Common myeloid progenitor, CD34-positive (primary cell): ENCODE measurements at places on chromosomes 3 and 15.
A peak's percentile ranks its signal among the peaks of the same experiment; 100 is the strongest.

GRCh38 chr3:194031867-194032635, 103.9 kb upstream of the HES1 start:
- DNase-seq: no peak

DNA sequence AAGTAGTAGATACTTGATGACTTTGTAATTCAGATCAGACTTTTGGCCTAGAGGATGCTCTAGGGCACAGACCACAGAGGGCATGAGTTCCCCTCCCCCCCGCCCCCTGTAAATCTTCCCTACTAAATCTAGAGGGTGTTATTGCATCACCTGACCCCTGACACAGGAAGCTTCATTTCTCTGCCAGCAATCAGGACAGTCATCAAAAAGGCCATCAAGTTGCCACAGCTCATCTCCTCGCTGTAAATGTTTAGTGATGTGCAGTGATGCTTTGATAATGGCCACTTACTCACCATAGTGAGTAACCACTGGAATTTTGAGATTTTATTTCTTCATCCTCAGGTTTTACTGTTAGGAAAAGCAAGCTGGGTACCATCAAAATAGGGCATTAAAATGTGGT, 289.2 kb upstream of the CHRM5 start:
- DNase-seq: no peak

DNA sequence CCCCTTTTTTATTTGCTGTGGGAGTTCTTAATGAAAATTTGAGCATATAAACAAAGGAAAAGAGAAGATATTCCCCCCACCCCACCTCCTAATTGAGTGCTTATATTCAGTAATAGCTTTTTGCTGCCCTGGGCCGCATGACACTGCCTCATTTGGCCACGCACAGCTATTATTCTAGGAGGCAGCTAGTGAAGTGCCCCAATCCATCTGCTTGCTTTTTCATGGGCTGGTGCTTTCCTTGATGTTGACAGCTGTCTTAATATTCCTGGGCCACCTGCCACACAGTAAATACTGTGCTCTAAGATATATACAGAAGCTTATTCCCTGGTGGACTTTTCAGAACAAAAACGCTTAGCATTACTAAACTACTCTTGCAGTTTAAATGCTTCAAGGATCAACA, 3.8 kb upstream of the CRYBG3 start:
- no peak for DNase-seq

- peak; percentile 30 for DNase-seq
These were observed 79.5 kb upstream of the UMPS start for GRCh38 chr3:124650798-124651197.

DNA sequence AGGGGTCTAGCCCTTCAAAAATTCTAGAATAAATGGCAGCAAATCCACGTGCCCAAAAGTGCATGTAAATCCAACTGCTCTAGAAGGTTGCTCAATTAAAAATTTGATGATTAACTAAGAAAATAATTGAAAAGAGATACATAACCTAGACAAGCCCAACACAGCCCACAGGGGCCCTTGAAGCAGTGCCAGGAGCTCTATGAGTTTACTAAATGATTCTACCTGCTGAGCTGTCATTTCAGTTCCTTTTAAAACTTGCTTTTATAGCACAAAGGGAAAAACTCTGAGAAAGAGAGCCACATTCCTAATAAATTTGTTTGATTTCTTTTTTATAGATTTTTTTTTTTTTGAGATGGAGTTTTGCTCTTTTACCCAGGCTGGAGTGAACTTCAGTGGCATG, 38.9 kb upstream of the GNB5 start:
- DNase-seq: no peak

GRCh38 chr3:129684270-129684669, 77.8 kb upstream of the PLXND1 start:
- DNase-seq: no peak

- no peak for DNase-seq
These were observed 1.7 kb downstream of the SLMAP start for GRCh38 chr3:57757642-57758297.

DNA sequence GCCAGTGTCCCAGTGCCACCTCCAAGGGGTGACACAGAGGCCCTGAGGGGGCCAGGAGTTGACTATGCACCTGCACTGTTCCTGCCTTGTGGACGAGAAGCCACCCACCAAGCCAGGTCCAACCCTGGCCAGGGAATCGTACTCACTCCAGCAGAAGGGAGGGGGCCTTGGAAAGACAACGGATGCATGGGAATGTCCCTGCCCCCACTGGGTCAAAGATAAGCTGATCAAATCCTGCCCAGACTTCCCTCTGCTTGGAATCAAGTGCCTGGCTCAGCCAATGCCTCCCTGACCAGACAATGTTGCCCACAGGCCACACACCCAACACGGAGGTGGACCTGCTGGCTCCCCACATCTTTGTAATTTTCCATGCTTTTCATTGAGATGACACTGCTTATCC, 23.9 kb downstream of the CACNA2D2 start:
- no peak for DNase-seq

DNA sequence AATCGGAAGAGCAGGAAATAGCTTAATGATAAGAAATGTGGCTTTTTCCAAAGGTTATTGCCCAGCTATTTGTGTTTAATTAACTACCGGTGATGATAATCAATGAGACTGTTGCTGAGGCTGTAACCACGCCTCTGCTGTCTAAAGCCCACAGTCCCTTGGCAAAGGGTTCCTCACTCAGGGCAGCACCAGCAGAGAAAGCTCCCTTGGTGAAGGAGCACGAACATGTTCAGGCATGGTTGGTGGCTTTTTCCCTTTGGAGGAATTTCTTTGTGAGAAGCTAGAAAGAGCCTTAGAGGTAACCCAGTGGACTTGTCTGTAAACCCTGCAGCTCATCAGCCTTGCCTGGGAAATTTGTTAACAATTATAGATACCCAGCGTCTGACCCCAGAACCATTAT, 7.5 kb upstream of the ST6GAL1 start:
- no peak for DNase-seq

GRCh38 chr15:69762373-69763148, 309.9 kb downstream of the RPLP1 start:
- no peak for DNase-seq

- no peak for DNase-seq
These were observed 536 bp downstream of the SEC61A1 start for GRCh38 chr3:128052595-128053351.

DNA sequence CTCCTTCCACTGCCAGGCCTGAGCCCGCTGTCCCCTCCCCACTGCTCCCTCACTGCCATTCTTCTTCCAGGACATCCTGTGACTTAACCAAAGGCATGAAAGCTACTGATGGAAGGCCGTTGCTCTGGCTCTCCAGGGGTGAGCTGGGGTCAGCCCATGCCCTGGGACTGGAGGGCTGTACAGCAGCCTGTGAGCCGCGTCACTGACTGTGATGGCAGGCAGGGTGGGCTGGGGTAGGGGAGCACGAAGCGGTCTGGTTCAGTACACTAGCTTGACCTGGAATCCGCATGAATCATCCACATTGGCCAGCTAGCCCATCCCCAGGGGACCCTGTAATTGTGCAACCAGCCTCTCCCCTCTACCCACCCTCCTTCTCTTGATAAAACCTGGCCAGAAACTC, 30.8 kb downstream of the CORO2B start:
- DNase-seq: no peak

GRCh38 chr15:80414546-80415357, 10.6 kb downstream of the ARNT2 start:
- DNase-seq: no peak

- no peak for DNase-seq
These were observed 66.8 kb downstream of the ABTB1 start for GRCh38 chr3:127739347-127740135.

DNA sequence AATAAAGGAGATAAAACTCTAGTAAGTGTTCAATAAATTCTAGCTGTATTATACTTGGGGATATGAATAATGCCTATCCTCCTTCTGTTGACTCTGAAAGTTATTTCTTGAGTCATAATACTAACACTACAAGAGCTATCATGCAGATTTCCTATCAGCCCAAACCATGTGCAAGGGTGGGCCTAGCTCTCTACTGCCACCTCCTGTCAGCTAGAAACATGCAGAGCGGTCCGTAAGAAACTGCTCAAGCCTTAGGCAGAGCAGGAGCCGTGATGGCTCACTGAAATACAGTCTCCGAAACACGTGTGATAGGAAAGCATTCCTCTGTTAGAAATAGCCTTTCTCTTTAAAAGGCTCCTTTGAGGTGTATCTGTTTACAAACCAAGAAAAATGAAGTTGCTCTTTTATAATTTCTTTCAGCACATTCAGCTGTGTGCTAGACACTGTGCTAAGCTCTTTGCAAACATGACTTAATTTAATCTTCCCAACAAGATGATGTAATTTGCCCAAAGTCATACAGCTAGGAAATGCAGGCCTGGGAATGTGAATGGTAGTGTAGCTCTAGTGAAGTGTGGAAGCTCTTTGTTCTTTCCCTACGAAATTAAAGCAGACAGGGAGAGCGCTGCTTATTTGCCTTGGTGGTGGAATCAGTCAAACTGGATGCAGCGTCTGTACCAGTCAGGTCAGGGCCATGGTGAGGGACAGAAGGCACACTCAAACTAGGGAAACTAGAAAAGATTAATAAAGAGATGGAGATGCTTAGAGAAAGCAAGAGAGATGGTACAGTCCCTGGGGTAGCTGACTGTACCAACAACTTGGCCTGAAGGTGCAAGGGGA, 43.1 kb downstream of the MTHFS start:
- peak; percentile 85 for DNase-seq

DNA sequence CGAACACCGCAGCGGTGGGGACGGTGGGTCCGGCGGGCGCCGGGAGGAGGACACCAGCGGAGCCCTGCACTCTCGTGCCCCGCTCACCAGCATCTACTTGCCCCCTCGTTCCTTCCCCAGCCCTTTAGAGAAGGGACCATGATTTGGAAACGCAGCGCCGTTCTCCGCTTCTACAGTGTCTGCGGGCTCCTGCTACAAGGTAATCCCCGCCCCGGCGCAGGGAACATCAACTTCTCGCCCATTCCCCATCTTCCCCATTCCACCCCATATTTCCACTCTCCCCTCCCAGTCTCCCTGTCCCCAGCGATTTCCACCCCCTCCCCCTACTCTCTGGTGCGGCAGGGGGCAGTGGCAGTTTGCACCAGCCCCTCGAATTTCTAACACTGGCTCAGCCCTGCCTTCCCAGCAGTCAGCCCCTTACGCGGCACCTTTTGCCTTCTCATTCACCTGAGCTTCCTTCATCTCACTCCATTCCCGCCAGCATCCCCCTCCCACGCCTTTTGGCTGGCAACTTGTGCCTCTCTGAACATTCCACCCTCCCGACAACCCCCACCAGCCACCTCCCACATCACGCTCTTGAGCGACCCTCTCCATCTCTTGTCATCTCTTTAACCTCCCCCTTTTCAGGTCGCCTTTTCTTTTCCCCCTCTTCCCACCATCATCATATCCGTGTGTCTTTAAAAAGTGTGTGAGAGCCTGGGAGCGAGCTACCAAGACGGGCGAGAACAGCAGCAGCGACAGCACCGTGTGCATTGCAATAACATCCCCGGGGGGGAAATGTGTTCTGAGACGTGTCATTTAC, 882 bp downstream of the CADM2 start:
- no peak for DNase-seq

- DNase-seq: no peak
These were observed 62.0 kb downstream of the TMCC1 start for GRCh38 chr3:129831503-129831902.

DNA sequence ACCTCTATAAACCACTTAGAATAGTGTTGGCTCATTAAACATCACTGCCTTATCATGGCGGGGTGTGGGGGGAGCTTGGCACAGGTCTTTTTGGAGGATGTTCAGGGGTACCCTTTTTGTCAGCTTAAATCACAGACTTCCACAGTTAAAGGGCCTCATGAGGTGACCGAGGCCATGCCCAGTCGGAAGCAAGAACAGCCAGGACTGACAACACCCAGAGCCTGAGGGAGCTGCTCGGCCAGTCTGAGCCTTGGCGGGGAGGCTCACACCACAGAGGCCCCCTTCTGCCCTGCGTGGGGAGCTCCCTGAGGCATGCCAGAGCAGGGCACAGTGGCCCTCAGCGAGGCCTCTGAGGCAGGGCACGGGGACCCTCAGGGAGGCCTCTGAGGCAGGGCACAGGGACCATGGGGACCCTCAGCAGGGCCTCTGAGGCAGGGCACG, 49.5 kb downstream of the UMPS start:
- no peak for DNase-seq

DNA sequence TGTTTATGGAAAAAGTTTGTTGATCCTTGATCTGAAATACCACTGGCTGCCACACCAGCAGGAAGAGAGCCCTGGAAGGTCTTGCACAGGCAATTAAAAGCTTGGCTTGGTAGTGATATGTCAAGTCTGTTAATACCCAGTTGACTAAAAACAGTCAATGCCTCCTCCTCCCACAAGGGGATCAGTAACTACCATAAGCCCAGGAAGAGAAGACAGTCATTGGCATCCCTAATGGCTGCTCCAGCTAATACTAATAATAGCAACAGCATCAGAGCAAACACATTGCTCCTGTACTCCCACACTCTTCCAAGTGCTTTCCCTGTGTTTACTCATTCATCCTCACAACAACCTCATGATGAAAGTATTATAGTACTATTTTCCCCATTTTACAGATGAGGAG, 528.6 kb downstream of the TAFA4 start:
- DNase-seq: no peak

DNA sequence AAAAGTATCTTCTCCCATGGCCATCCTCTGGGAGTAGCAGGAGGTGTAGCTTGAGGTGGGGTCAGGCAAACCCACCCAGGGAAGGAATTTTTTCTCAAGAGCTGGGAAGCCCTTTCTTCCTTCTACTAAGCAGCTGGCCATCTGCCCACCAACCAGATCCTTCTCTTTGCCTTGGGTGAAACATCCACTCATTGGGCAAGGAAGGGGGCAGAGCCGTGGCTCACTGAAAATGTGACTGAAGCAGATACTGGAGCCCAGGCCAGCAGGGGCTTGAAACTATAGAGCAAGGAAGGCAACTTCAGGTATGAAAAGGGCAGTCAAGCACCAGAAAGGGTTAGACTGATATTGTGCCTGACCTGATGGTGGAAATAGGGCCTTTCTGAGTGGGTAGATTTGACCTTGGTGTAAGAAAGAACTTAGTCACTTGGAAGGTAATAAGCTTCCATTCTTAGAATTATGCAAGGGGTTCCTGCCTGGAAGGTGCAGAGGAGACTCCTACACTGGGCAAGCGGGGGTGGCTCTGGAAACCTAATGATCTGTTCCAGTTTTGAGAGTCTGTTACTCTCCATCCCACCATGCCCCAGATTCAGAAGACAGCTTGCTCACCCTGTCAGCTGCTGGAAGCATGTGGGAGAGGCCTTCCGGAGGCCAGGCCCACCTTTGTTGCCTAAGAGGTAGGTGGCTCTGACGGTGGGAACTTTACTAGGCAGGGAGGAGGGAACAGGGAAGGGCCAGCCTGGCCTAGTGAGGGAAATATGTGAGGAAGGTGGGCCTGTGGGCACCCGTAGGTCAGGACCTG, 22.0 kb upstream of the PLA2G4E start:
- no peak for DNase-seq
